ENCODE measurements at places on chromosomes 7 and 10. TPM values are rescaled to one million over a fixed set of nuclear protein-coding genes. Genes with fewer than 3 reads are reported as not detected.

The SNX10 gene
- 45.7 TPM for total RNA-seq

The CRTAC1 gene
- not detected for total RNA-seq

The WDFY4 gene
- total RNA-seq, result 0.29 TPM

The HEPACAM2 gene
- total RNA-seq, result not detected

The RGR gene
- total RNA-seq, result not detected
